ENCODE measurements at places on chromosomes 3 and 15.

DNA sequence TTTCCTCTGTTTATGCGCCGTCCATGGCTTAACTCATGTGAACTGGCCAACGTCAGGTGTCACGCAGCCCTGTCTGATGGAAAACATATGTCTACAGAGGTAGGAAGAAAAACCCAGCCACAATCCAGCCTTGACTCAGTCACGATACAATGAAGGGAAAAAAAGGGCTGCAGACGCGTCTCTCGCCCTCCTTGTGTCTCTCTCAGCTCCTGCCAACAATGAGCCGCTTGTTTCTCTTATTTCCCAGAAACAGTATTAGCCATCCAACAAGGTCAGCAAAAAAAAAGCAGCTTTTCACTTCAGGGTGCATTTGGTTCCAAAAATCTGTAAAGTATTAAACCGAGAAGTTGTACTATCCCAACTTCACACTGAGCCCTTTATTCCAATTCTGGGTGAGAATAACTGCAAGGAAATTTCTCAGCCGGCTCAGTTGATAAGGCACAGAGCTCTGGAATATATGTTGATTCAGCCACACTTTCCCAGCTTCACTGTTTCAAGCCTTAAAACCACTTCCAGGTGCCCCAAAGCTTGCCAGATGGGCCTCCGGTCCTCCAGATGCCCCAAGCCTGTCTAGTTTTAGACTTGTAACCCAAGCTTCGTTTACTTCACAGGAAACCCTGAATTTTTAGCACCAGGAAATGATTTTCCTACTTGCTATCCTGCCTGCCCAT, 79.4 kb downstream of the TM4SF4 start:
- DNase-seq: no peak

- no peak for DNase-seq
Observed at GRCh38 chr15:92104072-92104471, 250.6 kb downstream of the SLCO3A1 start.

DNA sequence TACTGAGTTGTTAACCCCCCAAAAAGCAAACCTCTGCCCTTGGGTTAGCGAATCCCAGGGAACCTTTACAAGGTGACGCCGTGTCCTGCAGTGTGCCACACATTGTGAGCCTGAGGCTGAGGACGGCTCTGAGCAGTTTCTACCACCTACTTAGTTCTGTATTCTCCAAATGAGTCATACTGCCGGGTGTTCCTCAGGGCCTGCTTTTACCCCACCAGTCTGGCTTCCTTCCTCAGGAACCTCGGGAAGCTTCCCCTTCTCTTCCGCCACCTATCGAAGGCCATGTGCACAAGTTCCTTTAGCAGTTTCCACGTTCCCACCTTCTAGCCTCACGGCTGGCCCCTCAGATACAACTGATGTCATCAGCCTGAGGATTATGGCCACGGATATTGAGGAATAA, 384.0 kb upstream of the TPM1 start:
- no peak for DNase-seq

DNA sequence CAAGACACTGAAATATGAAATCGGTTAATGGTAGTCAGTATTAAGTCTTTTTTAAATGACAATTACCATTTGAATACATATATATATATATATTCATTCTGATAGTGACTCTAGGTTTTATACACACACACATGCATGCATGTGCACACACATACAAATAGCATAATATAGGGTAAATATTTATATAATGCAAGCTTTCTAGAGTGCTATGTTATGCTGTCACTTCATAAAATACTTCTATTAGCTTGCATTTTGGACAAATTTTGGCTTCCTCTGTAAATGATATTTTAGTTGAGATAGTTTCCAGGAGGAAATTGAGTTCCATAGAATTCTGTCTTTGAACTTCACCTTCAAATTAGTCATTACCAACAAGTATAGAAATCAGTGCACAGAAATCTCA, 89.9 kb upstream of the EPHA3 start:
- no peak for DNase-seq

DNA sequence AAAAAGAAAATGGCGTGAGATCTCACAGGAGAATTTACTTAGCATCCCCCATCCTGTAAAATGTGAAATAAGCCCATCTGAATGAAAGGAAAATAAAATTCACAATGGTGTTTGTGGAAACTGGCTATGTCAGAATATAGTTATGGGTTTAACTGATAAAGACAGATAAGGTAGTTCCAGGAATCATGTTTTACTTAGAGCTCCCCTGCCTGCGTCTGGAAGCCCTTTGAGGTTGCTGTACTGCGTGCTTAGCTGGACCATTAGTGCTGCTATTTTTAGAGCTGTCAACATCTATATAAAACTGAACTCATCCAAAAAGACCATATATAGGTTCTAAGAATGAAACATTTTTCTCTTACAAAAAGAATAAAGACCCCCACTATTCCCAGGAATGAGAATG, 130.8 kb downstream of the LSAMP start:
- no peak for DNase-seq

- DNase-seq: no peak
Observed at GRCh38 chr3:161879470-161879869, 382.9 kb downstream of the OTOL1 start.

GRCh38 chr3:149398296-149398695, 20.8 kb upstream of the TM4SF1 start:
- no peak for DNase-seq

- DNase-seq: no peak
Observed at GRCh38 chr3:140433431-140433830, 244.4 kb upstream of the TRIM42 start.

DNA sequence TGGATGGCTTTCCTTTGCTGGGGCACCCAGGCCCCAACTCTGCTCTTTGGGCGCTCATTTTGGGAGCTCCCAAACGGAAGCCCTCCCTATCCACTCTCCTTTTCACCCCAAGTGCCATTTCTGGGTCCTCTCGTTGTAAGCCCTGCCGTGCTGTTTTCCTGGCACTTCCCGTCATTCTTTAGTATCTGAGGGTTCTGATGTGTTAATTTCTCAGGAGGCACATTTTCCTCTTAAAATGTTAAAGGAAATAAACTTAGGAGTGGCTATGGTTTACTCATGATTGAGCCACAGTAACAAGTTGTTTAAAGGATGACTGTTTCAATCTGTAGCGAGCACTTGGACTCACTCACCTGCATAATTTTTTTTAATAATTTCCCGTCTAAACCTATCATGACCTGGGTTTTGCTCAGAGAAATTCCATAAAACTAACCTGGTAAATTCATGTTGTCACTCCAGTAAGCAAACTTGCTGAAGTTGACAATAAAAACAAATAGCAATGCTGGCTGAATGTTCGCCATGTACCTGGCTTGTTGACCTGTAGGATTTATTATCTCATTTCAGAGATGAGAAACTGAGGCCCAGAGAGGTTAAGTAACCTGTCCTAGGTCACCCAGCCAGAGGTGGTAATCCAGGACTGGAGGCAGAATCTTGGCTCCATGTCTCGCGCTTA, 10.6 kb downstream of the ALDH1A3 start:
- DNase-seq: no peak

Measured in AG04449 (cell line).